ENCODE measurements at places on chromosomes 12 and 14.

GRCh38 chr14:30015489-30015888 lies 87.8 kb upstream of the PRKD1 start:
- no peak for DNase-seq

DNA sequence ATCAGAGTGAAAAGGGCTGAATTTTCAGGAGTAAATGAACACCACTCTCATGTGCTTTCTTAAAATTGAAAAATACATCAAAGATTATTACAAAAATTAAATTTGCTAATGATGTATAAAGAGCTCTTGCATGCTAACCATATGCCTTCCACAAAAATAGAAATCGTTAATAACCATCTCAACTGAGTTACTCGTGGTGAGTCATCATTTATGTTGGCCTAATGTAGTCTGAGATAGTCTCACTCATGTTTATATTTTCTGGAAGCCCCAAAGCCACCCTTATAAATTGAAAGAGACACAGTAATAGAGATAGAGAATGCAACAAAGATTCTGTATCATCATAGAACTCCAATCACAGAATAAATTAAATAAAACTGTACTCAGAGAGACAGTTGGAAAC lies 131.2 kb downstream of the KCNH5 start:
- DNase-seq = no peak

GRCh38 chr12:9872162-9872561 lies 3.0 kb upstream of the CLEC2B start:
- no peak for DNase-seq

DNA sequence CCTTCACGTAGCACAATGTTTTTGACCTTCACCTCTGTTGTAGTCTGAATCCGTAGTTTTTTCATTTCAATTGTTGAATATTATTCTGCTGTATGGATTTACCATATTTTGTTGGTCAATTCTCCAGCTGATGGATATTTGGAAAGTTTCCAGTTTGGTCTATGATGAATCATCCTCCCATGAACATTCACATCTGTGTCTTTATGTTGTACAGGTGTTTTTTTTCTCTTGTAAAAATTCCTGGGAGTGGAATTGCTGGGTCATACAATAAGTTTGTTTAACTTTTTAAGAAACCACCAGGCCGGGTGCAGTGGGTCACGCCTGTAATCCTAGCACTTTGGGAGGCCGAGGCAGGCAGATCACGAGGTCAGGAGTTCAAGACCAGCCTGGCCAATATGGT lies 36.7 kb upstream of the GNG2 start:
- no peak for DNase-seq

DNA sequence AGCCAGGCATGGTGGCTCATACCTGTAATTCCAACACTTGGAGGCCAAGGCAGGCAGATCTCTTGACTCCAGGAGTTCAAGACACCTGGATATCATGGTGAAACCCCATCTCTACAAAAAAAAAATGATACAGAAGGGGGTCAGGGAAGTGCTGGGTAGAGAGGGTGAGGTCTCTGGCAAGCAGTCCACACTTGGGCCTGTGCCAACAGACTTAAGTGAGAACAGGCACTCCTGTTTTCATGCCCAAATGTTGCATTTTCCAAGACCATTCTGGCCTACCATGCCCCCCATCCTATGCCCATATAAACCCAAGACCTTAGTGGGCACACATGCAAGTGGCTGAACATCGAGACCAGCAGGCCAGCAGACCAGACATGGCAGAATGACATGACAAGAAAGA lies 16.0 kb upstream of the CMAS start:
- no peak for DNase-seq

DNA sequence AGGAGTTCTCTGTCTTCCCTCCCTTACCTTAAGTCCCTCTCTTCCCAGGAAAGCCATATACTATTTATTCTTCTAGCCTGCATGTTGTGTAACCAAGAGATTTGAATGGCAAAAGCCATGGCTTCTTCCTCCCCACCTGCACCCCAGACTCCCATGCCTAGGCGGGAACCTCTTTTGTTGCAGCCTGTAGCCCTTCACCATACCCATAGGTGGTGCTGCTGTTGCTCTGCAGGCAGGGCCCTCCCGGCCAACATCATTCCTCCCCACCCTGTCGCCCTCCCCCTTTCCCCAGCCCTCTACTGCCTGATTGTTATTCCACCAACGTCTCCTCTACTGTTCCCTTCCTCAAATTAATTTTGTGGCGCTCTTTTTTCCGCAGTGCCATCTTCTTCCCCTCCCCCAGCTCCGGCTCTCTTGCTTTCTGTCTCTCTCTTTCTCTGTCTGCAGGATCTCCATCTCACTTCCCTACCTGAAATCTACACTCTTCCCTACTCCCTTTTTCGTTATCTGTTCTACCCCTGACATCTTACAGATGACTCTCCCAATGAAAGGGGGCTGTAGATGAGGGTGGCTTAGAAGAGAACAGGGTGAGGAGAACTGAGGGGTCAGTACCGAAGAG lies 13.8 kb downstream of the NGDN start:
- DNase-seq = no peak

DNA sequence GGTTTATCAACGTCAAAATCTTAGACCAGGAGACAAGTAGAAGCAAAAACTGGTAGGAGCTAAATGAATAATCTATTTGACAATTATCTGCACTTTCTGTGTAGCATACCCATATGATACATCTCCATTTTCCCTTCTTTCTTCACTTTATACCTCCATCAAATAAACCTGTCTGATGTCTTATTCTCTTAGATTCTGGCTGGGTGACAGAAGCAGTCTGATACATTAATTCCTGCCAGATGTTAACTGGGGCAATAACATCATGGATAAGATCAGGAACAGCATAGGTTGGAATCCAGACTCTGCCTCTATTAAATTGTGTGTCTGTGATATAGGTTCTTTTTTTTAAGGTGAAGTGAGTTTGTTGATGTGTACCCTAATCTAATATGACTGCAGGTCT lies 11.7 kb upstream of the RERG start:
- no peak for DNase-seq

DNA sequence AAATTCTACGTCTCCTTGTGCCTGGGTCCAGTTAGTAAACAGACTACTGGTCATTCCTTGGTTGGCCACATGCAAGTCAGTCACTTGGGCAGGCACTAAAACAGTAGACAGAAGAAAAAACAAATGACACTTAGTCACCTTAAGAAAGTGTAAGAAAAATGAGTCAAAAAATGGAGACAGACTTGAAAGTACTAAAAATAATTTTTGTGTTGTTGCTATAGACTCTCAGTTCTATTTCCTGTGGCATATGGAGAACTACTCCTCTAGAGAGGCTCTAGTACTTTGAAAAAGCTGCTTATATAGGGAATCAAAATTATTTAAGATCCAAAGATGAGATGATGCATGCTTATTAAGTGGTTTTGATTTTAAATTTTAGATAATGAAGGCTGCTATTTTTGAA lies 56.0 kb downstream of the PTPRB start:
- DNase-seq = no peak

- no peak for DNase-seq
Measured at GRCh38 chr14:72830356-72830755, 63.5 kb downstream of the DPF3 start.

DNA sequence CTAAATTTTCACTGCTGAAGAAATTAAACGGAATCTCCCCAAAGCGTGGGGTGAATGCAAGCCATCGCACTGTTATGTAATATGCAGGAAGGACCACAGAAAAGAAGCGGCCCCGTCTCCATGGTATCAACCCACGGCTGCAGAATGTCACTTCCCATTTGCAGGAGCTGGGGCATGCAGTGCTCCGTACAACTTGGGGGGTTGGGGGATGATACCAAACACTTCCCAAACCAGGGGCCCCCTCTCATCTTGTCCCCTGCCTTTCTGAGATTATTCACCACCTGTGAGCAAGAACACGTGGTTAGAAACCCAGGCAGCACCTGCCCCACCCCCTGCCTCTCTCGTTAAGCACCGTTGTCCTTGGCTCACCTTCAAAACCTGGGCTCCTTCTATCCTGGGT lies 505.1 kb upstream of the TMEM132C start:
- no peak for DNase-seq

- DNase-seq = no peak
Measured at GRCh38 chr14:103100281-103101121, 6.0 kb downstream of the EXOC3L4 start.

DNA sequence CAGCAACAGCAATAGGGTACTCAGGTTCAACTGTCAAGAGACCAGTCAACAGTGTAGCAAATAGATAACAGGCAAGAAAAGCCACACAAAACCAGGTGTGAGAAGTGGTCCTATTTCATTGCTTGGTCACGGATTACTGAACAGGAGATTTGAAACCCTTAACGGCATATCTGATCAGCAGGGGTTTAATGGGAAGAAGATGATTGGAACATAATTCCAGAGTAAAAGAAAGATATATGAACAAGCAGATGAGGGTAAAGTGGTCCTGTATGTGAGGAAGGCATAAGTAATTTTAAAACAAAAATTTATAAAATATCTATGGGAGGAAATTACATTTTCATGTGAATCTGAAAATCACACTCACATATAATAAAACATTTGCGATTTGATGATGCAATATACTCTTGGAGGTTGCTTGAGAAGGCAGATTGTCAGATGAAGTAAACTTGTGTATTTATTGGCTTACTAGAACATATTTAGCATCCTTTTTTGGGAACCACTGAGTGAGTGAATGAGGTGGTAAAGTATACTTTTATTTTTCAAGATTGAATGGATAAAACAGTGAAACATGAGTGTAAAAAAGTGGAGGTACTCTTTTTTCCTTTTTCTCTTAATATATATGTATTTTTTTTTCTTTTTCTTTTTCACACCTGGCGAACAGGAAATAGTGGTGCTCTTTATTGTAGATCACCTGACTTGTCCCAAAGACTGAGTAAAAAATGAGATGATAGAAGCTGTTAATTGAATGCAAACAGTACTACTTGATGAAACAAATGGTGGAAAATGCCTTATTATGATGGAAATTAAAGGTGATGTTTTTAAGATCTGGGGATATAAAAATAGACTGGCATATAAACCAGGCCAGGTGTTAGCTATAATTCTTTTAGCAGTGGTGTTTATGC lies 21.6 kb upstream of the SDR39U1 start:
- DNase-seq = no peak

GRCh38 chr12:132410296-132410625 lies 79.7 kb upstream of the FBRSL1 start:
- DNase-seq = no peak

DNA sequence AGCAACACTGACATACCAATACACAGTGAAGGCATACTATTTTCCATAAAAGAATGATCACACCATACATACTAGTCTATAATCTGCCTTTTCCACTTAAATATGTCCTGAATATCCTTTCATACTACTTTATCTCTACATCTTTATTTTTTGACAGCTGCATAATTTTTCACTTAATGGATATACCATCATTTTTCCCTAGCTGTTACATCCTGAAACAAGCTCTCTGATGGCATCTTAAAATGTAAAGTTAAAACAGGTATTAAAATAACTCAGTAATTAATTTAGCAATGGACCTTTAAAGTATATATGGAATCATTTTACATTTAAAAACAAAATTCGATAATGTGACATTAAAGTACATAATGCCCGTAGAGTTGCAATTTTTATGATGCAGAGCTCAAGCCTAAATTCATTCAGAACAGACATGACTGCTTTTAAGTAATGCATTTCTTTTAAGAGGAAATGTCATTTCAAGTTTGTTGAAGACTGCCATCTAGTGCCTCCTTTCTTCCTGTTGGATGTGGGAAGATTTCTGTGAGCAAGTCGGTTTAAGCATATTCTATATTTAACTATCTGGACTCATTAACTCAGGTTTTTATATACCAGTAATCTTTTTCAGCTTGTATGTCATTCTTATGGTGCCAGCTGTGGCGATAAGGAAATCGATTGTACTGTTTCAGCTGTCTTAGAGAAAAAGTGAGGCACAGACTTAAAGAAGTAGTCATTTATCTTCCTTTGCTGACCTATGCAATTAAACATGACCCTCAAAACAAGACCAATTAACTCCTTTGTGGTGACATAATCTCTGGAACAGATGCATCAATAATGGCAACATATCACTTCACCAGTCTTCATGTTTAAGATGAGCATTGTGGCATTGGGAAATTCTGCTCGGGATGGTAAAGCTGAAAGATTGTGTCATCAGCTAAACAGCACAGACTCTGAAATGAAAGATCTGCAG lies 20.3 kb downstream of the PRICKLE1 start:
- peak; percentile 32 for DNase-seq

GRCh38 chr12:121630791-121631355 lies 4.5 kb downstream of the ORAI1 start:
- no peak for DNase-seq

DNA sequence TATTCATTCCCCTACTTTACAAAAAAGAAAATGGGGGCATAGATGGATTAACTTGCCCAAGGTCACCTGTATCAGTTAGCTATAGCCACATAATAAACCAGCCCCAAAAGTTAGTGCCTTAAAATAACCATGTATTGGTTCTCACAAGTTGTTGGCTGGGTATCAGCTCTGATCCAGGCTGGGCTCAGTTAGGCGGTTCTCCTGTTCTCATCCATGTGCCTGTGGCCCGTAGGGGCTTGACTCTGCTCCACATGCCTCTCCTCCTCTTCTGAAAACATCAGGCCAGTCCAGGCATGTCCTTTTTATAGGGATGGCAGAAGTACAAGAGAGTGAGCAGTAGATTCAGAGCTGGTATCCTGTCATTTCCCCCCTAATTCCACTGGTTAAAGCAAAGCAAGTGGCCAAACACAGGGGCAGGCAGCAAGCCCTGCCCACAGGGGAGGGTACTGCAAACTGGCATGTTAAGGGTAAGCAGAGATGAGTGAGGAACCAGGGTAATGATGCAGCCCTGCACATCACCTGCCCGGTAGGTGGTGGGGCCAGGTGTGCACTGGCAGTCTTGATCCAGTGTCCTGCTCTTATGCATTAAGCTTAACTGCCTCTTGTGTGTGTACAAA lies 47.9 kb upstream of the TUNAR start:
- DNase-seq = no peak

- DNase-seq = no peak
Measured at GRCh38 chr14:28776482-28777266, 10.1 kb downstream of the FOXG1 start.

DNA sequence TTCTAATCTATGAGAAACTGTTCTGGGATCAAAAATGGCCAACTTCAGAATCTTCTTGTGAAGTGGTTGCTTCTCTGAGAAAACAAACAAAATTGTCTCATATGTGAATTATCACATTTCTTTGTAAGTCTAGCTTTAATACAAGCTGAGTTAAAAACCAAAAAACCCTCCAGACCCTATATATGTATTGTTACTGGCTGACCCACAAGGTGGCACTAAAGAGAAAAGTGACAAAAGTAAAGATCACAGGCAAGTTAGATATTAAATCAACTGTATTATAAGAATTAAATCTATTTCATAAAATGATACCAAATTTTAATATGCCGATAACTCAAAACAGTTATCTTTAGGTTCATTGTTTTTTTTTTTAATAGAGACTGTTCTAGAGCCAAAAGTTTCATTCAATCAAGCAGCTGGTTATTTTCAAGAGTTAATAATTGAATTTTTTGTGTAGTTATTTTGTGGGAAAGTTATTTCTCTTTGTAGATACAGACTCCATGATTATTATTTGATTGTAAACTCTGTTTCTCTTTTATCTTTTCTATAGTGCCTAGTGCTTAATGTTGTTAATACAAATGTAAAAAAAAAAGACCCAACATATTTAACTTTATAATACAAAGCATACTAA lies 7.5 kb upstream of the TRHDE start:
- no peak for DNase-seq
